ENCODE measurements at places on chromosomes 7 and 10.

GRCh38 chr10:122782911-122783310 lies 62.7 kb downstream of the CUZD1 start:
- peak; percentile 65 for DNase-seq

DNA sequence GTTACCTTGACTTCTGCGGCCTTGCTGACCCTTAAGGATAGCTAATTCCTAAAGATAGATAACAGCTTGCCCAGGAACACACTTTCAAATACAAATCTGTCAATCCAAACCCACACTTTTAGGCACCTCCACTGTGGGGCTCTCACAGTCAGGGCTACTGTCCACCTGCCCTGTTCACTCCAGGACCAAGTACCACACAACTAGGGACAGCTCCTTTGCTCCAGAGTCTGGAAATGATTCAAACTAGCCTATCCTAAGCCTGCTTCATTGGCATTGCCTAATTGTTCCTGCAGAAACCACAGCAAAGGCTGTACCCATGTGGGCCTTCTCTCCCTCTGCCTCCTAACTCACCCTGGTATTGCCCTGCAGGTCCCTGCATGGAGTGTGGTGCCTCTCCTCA lies 538.9 kb upstream of the IGFBP3 start:
- DNase-seq, result no peak

DNA sequence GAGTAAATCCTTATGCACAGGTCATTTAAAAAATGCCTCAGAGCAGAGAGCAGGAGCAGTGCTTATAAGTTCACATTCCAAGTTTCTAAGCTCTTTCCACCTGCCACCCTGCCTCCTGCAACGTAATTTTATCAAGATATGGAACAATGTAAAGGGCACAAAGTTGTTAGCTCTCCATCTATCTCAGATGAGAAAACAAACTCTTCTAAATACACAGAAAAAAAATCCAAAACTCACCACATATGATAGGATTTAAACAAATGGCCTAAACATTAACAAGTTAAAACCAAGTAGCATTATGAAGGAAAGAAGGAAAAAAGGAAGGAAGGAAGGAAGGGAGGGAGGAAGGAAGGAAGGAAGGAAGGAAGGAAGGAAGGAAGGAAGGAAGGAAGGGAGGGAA lies 1132.8 kb downstream of the GRM8 start:
- no peak for DNase-seq

DNA sequence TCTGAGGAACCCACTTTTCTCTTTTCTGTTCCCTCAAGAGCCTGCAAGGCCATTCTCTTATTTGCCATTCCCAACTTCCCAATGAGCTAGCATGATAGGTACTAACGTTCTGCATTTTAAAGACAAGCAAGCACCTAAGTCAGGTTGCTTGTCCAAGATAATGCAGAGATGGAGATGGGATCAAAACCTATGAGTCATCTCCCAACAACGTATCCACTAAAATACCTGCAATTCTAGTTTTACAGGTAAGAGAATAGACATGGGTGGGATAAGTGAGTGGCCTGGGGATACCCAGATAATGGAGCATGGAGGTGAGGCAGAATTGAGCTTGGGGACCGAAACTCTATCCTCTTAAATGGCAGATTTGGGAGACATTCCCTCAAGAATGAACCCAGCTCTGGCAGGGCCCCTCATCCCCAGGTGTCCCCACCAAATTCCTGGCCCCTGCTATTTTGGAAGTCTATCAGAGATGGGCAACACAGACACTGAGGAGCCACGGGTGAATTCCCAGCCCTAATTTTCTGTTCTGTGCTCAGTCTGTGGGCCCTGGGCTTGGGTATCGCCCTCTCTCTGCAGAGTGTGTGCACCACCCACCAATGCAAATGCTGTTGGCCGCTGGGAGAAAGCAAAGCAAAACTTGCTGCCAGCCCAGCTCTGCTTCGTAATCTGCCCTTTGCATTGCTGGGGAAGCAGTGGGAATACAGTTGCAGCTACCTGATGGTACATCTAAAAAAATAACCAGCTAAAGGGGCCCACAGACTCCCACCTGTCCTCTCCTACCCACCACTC lies 98.3 kb downstream of the KCNMA1 start:
- DNase-seq, result no peak

DNA sequence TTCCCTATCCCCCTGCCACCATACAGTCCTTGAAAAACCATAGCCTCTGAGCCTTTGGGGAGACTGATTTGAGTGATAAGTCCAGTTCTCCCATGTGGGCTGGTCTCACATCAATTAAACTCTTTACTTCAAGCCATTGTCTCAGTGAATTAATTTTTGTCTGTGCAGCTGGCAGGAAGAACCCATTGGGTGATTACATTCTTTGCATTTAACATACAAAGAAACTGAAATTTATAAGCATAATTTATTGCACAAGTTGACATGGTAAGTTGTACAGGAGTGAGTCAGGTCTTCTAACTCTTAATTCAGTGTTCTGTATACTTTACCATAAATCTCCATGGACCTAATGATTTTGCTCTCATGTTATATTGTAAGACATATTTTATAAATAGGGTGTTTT lies 1613.0 kb upstream of the LRRTM3 start:
- DNase-seq, result no peak

- DNase-seq, result peak; percentile 83
Measured at GRCh38 chr7:130994378-130995115, 260.5 kb upstream of the KLF14 start.

DNA sequence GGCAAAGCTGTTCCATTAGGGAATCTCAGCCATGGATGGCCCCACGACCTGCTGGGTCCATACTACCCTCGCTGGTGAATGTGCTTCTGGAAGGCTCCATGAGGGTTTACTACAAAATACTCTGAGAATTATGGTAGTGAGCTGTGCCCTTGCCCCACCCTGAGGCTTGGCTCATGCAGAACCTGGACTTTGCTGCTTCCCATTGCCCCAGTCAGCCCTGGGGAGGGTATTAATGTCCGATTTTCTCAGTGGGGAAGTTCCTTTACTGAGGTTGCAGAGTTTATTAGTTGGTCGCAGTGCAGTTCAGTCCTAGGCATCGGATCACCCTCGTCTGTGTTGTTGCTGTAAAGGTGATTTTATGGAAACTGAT lies 310.1 kb downstream of the WDR37 start:
- DNase-seq, result no peak

GRCh38 chr7:137576481-137576880 lies 232.9 kb upstream of the PTN start:
- no peak for DNase-seq

- DNase-seq, result no peak
Measured at GRCh38 chr10:103504181-103504783, 10.8 kb downstream of the NEURL1 start.

DNA sequence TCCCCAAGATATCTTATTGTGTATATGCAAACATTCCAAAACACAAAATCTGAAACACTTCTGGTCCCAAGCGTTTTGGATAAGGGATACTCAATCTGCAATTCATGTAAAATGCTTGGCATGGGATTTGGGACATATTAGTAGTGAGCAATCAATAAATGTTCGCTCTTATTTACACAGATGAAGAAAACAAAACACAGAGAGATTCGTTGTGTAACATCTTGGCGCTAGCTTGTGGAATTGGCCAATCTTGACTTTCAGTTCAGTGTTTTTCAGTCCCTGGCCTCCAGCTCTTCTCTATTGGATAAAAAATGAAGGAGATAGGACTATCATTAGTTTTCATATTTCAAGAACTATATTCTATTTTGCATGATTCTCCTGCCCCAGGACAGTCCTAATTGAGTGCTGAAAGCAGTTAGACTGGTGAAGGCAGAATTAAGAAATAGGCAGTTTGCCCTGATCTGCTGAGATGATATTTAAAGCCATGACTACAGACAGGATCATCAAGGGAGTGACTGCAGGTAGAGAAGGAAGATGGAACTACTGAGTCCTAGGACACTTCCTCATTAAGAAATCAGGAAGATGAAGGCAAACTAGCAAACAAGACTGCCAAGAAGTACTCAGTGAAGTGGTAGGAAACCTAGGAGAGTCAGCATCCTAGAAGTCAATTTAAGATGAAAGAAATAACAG lies 1.8 kb downstream of the PNLIPRP3 start:
- no peak for DNase-seq

DNA sequence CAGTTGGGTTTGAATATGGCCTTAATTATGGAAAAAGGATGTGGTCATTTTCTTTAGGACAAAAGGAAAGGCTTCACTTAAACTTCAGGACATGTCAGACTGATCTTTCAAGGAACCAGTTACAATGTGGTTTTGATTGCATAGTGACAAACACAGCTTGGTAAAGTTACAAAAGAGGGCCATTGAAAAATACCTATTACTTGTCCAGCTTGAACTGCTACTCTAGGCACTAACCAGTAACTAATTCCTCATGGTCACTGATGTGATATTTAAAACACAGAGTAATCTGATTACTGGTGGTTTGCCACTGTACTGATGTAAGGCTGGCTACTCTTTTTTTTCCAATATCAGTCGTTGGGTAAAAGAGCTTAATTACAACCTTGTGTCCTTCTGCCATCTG lies 22.6 kb downstream of the TES start:
- DNase-seq, result no peak

DNA sequence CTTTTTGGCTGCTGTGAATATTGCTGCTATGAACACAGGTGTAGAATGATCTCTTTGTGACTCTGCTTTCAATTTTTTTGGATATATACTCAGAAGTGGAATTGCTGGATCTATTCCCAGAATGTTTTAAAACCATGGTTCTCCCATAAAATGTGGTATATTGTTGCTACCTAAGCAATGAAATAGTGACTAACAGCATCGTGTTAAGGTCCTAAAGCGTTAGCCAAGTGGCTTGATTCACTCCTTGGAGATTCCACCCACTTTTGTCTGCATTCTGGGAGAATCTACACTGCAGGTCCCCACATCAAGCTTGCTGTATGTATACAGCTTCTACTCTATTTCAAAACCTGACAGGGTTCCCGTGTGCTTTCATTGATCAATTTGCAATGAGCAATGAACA lies 105.6 kb downstream of the CDK6 start:
- no peak for DNase-seq

- DNase-seq, result no peak
Measured at GRCh38 chr10:90652519-90652918, 205.3 kb downstream of the HTR7 start.

DNA sequence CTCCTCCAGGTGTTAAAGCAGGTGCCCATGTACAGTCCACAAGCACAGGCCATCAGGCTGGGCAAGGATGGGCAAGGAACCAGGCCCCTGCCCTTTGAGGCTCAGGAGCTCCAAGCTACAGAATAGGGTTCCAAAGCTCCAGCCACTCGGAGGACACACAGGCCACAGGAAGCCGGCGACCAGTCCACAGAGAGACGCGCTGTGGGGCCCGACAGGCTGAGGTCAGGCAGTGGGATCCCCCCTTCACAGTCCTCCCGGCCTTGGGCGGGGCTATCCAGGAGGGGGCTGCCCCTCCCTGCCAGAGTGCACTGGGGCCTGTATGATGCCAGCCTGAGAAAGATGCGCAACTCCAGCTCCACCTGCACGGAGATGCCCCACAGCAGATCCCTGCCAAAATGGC lies 34.0 kb downstream of the MAD1L1 start:
- no peak for DNase-seq

DNA sequence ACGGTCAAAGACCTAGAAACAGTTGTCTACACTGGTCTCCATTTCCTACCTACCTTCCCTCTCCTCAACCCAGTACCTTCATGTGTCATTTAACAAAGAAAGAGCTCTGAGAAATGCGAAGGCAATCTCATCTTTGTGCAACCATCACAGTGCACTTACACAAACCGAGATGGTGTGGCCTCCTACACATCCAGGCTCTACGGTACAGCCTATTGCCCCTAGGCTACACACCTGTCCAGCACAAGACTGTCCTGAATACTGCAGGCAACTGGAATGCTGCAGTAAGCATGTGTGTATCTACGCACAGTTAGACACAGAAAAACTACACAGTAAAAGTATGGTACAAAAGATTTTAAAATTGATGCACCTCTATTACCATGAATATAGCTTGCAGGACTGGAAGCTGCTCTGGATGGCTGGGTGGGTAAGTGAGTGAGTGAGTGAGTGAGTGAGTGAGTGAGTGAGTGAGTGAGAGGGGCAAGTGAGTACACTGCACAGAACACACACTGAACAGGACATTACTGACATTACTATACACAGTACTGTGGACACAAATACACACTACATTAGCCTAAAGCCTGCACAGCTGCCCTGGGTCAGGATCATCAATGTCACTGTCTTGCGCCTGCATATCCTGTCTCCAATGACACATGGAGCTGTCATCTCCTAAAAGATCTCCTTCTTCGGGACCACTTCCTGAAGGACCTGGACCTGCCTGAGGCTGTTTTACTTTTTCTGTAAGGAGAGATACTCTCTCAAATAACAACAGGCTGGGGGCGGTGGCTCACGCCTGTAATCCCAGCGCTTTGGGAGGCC lies 18.5 kb downstream of the ITGB1 start:
- no peak for DNase-seq

DNA sequence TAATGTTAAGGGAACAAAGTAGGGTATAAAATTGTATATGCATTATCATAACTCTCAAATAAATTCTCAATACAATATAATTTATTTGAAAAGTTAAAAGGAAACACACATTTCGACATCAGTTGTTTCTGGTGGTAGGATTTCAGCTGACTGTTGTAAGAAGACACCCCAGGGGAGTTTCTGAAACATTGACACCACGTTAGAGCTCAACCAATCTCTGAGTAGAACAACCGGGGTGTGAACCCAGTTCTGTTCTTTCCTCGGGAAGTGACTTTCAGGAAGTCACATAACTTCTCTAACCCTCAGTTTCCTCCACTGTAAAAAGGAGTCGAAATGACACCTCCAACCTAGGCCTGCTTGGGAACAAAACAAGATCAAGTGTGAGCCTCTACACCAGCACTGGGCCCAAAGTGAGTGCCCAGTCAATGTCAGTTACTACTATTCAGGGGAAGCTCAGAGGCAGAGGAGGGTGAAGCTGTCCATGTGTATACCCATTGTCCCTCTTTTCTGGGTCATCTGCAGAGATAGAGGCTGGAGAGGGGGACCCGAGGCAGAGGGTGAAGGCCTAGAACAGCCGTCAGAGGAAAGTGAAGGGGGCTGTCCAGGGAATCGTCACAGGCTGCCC lies 67.1 kb downstream of the AOAH start:
- DNase-seq, result no peak

- no peak for DNase-seq
Measured at GRCh38 chr7:30566596-30566995, 28.1 kb upstream of the GARS1 start.

DNA sequence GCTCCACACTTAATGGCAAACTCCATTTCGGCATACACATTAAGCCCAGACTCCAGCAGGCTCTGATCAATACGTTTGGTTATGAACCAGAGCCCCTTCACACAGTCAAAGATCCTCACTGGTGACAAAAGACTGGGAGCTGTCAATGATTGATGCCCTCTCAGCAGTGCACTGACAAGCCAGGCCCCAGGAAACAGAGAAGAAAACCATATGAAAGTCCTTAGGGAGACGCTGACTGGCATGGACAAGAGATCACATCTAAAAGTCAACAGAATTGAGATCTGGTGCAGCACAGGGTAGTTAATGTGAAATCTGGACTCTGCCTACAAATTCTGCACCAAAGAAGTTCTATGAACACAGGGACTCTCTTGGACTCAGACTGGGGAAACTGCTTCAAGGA lies 600.9 kb upstream of the NRP1 start:
- DNase-seq, result no peak

- no peak for DNase-seq
Measured at GRCh38 chr10:11210211-11210922, 192.7 kb downstream of the CELF2 start.
